ENCODE measurements at places on chromosomes 2 and 18.

DNA sequence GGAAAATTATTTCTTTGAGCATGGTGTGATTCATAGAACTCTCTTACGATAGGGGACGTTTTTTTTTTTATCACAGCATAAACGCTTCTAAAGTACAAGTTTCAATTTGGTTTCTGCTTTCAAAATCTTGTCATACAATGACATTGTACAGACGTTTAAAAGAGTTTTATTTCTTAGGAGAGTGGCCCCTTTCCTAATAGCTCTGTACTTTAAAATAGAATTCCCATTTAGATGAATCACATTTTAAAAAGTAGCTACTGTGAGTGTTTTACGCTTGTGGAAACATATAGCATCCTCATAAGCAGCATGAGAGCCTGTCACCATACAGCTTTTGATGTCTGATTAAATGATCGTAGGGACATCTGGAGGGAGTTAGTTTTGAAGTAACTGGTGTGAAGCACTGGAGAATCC is 510.9 kb downstream of the PARD3B start:
- DNase-seq = no peak

GRCh38 chr18:70151614-70152013 is 53.9 kb downstream of the RTTN start:
- no peak for DNase-seq

- DNase-seq = no peak
These were observed 6.3 kb downstream of the UGT1A1 start for GRCh38 chr2:233766416-233766815.

GRCh38 chr2:1925928-1926327 is 181.6 kb upstream of the PXDN start:
- no peak for DNase-seq

DNA sequence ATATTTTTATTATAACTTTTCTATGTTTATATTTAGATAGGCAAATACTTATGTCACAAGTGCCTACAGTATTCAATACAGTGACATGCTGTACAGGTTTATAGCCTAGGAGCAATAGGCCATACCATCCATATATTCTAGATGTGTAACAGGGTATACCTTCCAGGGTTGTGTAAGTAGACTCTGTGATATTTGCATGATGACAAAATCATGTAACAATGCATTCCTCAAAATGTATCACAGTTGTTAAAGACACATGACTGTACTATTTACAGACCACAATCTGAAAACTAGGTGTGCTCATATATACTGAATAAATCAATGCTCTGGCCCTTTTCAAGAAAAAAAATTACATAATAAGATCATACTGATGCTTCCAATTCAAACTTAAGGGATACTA is 433.2 kb upstream of the RGPD4 start:
- no peak for DNase-seq

DNA sequence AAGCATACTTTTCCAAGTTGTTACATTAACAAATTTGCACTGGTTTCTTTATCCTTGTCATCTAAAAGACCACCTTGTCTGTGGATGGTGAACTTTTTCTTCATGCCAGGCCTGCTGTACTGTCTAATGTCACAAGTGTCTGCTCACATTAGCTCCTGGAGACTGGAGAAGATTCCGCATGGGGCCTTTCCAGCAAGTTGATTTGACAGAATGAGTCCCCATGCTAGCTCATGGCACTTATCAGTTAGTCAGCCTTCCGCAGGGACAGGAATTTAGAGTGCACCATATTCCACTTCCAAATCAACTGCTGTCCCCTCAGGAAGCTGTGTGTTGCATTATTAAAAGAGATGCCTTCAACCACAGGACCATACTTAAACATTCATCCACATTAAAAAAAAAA is 41.4 kb upstream of the LRPPRC start:
- no peak for DNase-seq

GRCh38 chr2:144328938-144329337 is 191.0 kb downstream of the ZEB2 start:
- DNase-seq = no peak

GRCh38 chr2:43852196-43852730 is 13.5 kb downstream of the ABCG8 start:
- DNase-seq = no peak

- DNase-seq = no peak
These were observed 23.5 kb downstream of the ROCK2 start for GRCh38 chr2:11320698-11321492.

- DNase-seq = no peak
These were observed 54.6 kb upstream of the COBLL1 start for GRCh38 chr2:164896226-164896625.

DNA sequence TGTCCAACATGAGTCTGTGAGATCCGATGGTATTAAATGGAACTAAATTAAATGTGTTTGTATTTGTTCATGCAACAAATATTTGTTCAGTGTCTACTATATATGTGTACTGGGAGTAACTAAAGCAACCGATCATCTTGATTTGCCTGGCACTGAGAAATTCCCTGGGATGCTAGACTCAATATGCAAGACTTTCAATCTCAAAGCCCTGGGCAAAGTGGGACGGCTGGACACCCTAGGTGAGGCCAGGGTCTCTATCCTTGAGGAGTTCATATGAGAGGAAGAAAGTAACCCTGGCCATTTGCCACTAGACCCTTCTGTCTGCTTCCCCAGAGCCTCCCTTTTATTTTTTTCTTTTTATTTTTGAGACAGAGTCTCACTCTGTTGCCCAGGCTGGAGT is 44.0 kb upstream of the HPCAL1 start:
- DNase-seq = no peak

- DNase-seq = no peak
These were observed 313.8 kb downstream of the MTX2 start for GRCh38 chr2:176582990-176583481.

- no peak for DNase-seq
These were observed 187.2 kb downstream of the LRRTM1 start for GRCh38 chr2:80117401-80117800.

GRCh38 chr18:33751613-33752221 is 173.7 kb downstream of the ASXL3 start:
- no peak for DNase-seq

DNA sequence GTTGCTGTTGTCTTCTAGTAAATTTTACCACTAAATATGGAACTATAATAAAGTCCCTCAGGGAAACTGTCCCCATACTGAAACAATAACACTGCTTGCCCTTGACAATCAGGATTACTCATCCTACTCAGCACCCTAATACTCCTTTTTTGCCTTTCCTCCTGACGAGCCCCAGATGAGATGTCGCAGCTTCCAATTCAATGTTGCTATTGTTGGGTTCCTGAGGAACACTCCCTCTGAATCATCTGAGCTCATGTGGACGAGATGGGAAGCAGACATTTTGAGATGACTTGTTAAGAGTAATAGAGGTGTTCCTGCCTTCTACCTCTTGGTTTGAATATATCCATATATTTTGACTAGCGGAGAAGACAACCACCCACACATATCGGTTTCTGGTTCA is 187.8 kb upstream of the FAM98A start:
- no peak for DNase-seq

DNA sequence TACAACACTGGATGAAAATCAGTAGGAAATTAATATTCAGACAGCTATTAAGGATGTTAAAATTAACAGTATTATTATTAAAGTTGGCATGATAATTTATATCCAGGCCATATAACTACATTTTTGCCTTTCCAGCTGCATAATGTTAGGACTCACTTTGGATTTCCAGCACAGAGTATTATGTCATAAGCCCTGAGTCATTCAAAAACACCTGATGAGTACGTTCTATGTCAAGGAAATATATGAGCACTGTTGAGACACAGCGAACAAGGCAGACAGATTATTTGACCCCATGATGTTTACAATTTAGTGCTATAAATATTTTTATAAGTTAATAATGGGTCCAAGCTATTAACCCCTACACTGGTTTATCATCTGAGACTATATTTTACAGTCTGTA is 59.8 kb upstream of the RIT2 start:
- DNase-seq = no peak

GRCh38 chr2:239811806-239812560 is 213.2 kb downstream of the NDUFA10 start:
- no peak for DNase-seq

GRCh38 chr2:201183365-201183727 is 405 bp downstream of the CASP10 start:
- no peak for DNase-seq

- DNase-seq = no peak
These were observed 112.6 kb upstream of the NT5C1B start for GRCh38 chr2:18701981-18702380.

DNA sequence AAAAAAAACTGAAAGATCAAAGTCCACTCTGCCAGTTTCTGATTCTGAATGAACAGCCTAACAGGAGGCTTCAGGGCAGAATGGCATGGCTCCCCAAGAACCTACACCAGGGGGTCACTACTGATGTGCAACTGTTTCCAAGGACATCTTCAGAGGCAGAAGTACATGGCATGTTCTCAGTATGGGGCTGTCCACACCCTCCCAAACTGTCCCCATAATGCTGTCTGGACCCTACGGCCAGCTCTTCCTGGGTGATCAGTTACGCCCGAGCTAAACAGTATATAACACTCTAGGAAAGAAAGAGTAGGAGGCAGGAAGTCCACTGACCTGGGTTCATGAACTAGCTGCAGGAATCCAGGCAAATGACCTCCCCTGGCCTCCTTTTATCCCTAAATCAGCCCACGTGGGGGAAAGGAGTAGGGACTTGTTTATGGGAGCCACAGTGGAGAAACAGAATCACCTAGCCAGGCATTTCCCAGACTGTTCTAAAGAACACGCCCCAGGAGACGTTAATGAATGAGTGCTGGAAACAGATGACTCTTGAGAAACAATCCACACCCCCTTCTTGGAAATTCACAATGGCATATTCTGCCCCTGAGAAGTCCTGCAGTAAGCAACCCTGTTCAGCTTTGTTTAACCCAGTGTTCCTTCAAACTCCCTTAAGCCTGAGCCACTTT is 2.5 kb downstream of the TMBIM1 start:
- DNase-seq = no peak

- DNase-seq = no peak
These were observed 267.1 kb downstream of the RAD51AP2 start for GRCh38 chr2:17251171-17251570.
